ENCODE measurements at places on chromosomes 2 and 18.
A peak's percentile ranks its signal among the peaks of the same experiment; 100 is the strongest.

DNA sequence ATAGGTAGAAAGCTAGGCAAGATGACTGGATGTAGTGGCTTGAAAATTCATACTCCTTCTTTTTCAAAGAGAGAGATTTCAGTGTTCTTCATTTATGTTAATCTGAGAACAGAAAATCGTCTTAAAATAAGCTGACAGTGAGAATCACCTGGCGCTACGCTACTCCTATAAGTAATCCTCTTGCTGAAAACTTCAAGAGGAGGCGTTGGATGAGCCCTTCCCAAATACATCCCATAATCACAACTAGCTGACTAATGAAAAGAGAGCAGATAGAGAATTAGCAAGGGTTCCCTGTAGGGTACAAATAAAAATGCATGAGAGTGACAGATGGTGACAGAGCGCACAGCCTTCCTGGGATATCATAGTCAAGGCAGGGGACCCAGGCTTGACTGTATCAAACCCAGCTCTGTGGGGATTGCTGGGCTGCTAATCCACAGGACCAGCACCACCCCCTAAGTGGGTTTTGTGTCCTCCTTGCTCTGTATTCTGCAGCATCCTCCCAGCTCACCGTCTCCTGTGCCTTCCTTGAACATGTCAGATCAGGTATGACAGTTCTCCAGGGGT, 280.2 kb downstream of the SP3 start:
- no peak for DNase-seq

- DNase-seq = no peak
Measured at GRCh38 chr2:8576525-8577167, 105.2 kb upstream of the ID2 start.

GRCh38 chr18:26813043-26813442, 52.5 kb downstream of the AQP4 start:
- DNase-seq = no peak

DNA sequence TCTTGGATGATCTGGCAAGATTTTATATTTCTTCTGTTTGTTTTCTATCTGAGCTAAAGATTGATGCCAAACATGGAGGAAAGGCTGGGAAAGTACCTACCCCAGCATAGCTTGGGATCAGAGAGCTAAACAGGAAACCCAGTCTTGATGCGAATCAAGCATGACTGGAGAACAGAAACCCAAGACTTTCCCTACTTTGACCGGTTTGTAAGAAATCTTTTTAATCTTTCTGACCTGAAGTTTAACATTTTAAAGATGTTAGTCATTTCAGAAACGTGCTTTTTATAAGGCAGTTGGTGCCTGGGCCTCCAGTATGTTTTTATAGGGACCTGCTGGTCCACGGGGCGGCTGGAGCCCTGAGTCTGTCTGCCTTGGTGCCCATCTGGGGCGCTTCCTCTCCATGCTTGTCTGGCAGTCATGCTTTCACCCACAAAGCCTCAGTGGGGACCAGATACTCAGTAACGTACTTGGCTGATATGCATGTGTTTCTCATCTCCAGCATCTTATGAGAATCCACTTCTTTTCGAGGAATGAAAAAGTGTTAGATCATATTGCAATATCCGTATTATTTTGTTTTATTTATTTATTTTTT, 266.5 kb downstream of the PTGR3 start:
- DNase-seq = no peak

DNA sequence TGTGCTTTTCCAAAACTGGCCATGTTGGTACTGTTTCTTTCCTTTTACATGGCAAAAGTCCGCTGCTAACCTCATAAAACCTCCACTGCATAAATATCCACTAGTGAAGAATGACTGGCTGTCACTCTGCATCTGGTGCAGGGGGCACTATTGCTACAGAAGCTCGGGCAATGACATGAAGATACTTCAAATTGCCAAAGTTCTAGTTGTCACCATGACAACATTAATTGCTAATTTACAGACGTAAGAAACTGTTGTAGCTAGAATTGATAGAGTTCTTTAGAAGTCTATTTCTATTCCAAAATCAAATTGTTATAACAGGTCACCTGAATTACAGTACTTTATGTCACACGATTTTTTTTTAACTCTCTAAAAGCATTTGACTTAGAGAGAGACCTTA, 845 bp downstream of the CFAP210 start:
- DNase-seq = no peak

GRCh38 chr2:121567957-121568409, 37.3 kb downstream of the RNU4ATAC start:
- DNase-seq = no peak

GRCh38 chr2:120707816-120708215, 27.9 kb upstream of the GLI2 start:
- no peak for DNase-seq

DNA sequence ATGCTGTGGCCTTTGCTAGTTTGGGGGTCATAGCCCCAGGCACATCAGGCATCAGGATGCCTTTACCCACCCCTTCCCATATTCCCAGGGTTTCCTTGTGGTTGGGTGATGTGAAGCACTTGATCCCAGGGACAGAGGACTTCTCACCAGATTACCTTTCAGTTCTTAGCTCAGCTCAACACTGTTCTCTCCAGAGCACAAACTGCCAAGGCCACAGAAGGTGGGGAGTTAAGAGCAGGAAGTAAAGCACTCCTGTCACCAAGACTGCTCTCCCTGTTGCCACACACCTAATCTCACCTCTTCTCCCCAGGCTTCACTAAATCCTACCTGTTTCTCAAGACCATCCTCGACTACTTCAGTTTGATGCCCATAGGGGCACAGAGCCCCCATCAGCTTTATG, 25.9 kb downstream of the FHOD3 start:
- no peak for DNase-seq

- no peak for DNase-seq
Measured at GRCh38 chr2:50443288-50443687, 588.6 kb downstream of the NRXN1 start.

DNA sequence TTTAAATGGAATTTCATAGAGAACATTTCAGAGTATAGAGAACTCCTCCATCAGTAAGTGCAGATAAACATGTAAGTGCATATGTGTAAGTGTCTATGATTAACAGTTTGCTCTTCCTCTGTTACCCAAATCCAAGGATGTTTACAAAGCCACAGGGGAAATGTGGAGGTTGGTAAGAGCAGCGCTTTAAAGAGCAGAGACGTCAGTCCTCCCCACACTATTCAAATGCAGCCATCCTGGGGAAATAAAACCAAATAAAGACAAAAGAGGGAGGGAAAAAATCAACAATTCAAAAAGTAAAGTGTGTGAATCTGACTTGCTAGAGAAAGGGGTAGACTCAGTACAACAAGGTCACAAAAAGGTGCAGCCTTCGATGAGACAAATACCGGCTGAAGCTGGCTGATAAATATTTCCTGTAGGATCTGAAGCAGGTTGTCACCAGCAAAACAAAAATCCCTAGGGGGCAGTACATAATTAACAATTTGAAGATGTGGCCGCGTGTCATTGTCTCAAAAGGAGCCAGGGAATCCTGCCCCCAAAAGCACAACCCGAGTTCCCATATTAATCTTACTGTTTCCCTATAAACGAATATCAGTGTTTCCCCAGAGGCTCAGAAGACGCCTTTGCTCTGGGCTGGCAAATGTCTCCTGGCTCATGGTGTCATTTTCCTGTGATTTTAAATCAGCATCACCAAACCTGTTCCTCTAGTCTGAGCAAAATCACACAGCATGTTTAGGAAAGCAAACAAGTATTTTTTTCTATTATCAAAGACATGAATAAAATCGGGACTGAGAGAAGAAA, 216.5 kb downstream of the CDCA7 start:
- peak; percentile 3 for DNase-seq

DNA sequence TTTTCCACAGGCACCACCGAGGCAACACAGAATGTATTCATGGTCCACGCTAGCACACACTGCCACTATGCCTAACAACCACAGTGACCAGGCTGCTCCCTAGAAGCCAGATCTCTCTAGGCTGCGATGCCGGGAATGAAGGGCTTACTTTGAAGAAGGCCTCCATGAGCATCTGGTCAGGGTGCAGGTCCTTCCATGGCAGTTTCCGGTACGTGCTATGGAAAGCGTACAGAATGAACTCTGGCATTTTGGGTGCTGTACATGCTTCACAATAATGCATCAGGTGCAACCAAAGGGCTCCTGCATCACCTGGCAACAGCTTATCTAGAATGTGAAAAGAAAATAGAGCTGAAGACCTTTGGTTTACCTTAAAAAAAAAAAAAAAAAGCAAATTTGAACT, 44.9 kb downstream of the SIGLEC15 start:
- DNase-seq = no peak

DNA sequence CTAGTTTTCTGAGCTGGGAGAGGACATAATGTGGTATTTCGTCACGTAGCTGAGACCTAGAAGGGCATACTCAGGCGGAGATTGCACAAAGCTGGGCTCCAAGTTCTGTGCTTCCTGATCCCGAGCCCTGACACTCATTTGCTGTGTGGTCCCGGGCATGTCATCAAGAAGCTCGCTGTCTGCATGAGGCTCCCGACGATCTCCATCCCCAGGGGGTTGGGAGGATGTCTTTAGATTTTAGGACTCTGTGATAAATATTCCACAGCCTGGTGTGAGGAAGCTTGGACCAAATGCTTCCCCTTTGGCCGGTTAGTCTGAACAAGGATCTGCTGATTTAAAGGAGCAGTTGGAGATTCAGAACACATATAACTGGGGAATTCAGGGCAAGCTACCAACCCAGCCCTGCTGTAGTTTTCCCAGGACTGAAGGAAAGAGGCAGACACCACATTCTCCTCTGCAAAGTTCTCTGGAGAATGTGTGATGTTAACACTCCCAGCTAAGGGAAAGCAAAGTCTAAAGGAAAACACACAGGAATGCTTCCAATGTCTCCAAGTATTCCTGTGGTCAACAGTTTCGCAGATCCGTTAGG, 2.3 kb downstream of the KCNE4 start:
- DNase-seq = no peak

GRCh38 chr2:49360407-49360767, 206.1 kb upstream of the FSHR start:
- no peak for DNase-seq

Data from GM12891 (cell line).